ENCODE measurements at places on chromosomes 1 and 21.

DNA sequence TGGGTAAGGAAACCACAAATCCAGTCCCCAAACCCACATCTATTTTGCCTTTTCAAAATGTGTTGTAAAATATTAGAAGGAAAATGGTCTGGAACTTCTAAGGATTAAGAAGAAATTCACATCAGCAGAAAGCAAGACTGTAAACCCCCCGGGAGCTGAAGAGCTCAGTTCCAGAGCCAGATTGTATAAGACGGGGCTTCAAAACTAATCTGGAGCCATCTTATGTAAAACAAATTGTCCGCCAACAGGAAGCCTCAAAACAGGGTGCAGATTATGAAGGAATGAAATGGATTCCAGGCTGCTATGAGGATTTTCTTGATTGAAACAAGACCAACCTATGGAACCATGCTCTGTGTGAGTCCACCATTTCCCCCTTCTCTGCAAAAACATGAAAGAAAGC is 25.1 kb upstream of the HUNK start:
- no peak for DNase-seq

- DNase-seq = no peak
Observed at GRCh38 chr1:118323246-118323645, 138.2 kb upstream of the SPAG17 start.

- DNase-seq = no peak
Observed at GRCh38 chr1:61116421-61116820, 34.1 kb downstream of the NFIA start.

DNA sequence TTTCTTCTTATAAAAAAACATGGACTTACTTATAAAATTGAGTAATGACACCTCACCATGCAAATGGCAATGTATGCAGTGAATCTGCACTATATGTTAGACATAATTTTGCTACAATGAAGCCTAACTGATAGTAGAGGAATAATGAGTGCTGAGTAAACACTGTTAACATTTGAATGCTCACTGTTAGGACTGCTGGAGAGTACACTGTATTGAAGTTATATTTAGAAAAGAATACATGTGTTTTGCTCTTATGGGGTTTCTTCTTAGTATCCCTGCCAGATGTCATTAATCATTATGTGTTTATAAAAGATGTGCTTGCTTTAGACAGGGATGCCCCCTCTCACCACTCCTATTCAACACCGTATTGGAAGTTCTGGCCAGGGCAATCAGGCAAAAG is 111.1 kb upstream of the ZP4 start:
- no peak for DNase-seq

DNA sequence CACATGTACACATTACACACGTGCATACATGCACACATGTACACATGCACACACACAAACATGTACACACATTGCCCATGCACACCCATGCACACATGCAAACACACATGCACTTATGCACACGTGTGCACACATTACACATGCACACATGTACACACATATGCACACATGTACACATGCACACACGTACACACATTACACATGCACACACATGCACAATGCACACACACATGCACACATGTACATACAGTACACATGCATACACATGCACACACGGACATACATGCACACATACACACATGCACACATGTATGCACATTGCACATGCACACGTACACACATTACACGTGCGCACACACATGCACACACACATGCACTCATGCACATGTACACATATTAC is 95.3 kb upstream of the TTC34 start:
- DNase-seq = no peak

- DNase-seq = no peak
Observed at GRCh38 chr1:54953846-54954245, 26.6 kb upstream of the TMEM61 start.

- no peak for DNase-seq
Observed at GRCh38 chr1:229864686-229865230, 202.3 kb upstream of the GALNT2 start.

- DNase-seq = peak; percentile 51
Observed at GRCh38 chr1:117009132-117009531, 7.6 kb downstream of the CD101 start.

DNA sequence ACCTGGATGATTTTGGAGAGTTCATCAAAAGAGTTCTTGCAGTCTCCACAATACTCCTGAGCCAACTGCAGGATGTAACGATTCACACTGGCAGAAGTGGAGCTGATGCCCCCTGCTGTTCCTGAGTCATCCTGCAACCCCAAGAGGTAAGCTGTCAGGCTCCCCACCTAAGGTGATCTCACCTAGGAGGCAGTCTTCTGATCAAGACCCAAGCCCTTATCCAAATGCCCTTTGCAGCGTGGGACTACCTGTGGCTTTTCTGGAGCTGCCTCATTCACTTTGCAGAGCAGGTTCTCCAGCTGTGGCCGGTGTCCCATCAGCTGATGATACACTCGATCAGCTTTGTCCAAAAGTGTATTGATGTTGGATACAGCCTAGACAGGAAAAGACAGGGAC is 96.4 kb downstream of the UBR4 start:
- DNase-seq = peak; percentile 52

GRCh38 chr1:220772846-220773245 is 13.9 kb upstream of the MTARC1 start:
- DNase-seq = no peak

GRCh38 chr21:30620522-30620921 is at the start of gene KRTAP20-4:
Gene KRTAP20-4 (plus strand): TSS chr21:30620627.
- DNase-seq = no peak

DNA sequence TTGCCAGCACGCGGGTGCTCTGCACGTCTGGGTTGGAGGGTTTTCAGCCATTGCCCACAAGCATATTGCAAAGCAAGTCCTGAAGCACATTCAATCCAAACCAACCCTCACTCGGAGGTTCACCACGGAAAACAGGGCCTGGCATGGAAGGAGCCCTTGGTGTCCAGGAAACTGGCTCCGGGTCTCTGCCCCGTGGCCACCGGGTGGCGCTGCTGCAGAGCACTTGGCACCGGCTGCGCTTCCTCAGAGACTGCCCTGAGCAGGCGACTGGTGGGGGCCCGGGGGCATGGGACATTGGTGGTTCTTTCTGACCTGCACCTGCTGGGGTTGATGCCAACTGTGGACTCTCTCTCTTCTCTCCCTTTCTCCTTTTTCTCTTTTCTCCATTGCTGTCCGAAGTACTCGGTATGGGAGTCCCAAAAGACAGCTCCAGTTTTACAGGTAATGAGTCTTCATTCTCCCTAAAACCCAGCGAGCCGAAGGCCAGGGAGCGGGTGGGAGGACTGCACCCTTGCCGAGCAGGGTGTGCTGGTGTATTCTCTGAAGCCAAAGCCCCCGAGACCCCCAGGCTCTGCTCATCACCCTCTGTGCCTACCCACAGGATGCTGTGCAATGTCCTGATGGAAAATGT is 4.1 kb upstream of the KCNAB2 start:
- peak; percentile 87 for DNase-seq

DNA sequence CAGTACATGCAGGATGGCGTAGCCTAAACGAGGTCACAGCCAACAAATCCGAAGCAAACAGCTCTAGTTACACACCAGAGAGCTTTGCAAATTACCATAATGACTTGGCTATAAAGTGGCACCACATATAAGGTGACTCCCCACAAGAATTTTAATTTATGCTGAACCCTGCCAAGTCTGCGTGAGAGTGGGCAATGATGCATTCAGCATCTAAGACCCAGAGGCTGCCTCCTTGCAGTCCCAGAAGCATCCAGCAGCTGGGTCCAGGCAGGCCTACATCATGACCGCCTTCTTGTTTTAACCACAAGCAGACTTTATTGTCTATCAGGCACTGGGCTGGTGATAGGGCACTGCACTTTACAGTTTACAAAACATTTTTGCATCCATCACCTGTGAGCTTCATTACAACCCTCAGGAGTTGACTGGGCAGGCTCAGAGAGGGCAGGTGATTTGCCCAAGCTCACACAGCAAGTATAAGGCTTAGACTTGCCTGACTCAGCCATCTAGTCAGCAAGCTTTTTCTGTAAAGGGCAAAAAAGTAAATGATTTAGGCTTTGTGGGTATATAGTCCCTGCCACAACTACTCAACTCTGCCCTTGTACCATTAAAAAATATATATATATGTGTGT is 134.6 kb downstream of the GLIS1 start:
- DNase-seq = no peak

- no peak for DNase-seq
Observed at GRCh38 chr1:77375990-77376389, 94.2 kb downstream of the AK5 start.

- DNase-seq = peak; percentile 45
Observed at GRCh38 chr1:162367073-162367472, 9.6 kb downstream of the SPATA46 start.

DNA sequence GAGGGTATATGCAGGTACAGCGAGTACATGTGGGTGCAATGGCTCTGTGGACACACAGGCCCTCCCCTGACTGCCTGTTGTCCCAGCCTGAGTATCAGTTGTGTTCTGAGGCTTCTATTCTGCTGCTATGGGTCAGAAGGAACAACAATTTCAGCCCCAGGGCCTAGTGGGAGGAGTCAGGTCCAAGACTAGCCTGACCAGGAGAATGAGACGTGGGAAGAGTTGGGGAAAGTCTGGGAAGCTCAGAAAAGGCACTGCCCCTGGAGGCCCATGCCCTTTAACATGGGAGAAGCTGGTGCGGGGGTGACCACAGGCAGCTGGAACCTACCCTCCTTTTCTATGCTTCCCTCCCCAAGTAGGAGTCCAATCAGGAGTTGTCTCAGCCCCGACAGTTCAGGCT is 7.7 kb downstream of the IGSF8 start:
- no peak for DNase-seq

GRCh38 chr1:85244271-85245061 is 15.0 kb downstream of the C1orf52 start:
- peak; percentile 51 for DNase-seq

- no peak for DNase-seq
Observed at GRCh38 chr1:220410611-220411010, 117.3 kb upstream of the MARK1 start.

- no peak for DNase-seq
Observed at GRCh38 chr21:39010629-39011404, 172.4 kb downstream of the PSMG1 start.

GRCh38 chr1:203624341-203624712 is 2.3 kb upstream of the ATP2B4 start:
- no peak for DNase-seq

DNA sequence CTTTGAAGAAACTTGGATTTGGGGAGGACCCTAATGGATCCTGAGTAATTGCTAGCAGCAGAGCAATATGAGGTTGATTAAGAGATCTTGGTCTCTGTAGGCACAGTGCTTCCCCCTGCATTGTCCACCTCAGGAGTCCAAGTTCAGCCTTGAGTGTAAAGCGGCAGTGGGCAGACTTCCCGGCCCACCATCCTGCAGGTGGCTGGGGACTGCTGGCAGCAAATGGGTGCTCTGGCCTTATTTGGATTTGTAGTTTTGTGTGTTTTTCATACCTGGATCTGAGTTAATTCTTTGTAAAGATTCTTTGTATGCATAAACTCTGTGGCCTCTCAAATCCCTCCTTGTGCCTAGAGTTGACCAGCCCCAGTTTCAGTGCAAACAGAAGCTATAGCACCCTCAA is 7.6 kb downstream of the BARHL2 start:
- DNase-seq = no peak

GRCh38 chr1:5994713-5995621 is 2.7 kb upstream of the NPHP4 start:
- DNase-seq = no peak

GRCh38 chr1:237877631-237878030 is 13.1 kb downstream of the ZP4 start:
- DNase-seq = no peak

- no peak for DNase-seq
Observed at GRCh38 chr1:111956155-111956771, 33.2 kb downstream of the KCND3 start.

DNA sequence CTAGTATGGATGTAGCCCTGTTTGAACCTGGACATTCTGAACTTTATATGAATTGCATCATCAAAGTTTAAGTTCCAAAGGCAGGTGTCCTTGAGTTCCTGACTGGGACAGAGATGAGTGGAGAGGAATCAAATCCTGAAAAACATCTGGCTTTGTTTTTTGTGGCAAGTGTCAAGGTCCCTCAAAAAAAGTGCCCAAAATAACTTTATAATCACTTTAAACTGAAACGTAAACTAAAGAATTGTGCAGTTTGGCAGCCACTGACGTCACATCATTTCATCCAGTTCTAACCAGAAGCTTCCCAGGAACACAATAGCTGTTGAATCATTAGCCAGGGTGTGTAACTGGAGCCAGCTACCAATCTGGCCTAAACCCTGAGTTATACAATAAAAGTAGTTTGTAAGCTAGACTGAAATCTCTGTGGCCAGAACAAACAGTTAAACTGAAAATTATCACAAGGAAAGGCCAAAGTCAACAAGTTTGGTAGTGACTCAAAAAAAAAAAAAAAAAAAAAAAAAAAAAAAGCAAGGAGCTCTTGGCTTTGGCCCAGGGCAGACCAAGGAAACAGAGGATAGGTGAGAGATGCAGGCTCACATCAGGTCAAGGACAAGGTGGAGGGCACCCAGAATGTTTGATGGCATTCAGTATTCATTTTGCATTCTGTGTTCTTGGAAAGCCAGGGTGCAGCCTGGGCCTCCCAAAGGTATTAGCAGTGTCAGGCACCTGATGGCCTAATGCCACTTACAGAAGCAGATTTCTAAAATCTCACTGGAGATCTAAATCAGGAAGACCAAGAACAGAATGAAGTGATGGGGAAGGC is 74.3 kb downstream of the TNFSF18 start:
- DNase-seq = peak; percentile 72

DNA sequence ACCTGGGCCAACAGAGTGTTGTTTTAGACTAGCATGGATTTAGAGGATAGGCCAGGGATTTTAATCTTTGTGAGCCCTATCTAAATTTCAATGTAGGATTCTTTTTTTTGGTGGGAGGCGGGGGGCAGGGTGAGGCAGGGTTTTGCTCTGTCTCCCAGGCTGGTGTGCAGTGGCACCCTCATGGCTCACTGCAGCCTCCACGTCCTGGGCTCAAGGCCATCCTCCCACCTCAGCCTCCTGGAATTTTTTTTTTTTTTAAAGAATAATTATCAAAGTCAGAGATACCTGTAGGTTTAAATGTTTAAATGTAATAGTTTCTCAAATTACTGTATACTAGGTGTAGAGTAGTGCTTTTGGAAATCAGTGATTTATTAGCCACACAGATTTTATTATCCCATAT is 3.4 kb upstream of the MPC2 start:
- no peak for DNase-seq

DNA sequence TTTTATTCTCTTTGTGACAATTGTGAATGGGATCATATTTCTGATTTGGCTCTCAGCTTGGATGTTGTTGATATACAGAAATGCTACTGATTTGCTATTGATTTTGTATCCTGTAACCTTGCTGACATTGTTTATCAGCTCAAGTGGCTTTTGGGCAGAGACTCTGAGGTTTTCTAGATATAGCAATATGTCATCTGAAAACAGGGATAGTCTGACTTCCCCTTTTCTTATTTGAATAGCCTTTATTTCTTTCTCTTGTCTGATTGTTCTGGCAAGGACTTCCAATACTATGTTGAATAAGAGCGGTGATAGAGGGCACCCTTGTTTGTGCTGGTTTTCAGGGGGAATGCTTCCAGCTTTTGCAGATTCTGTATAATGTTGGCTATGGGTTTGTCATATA is 150.8 kb downstream of the FASLG start:
- DNase-seq = no peak

- DNase-seq = peak; percentile 24
Observed at GRCh38 chr1:174165471-174166137, 6.3 kb downstream of the RABGAP1L start.

GRCh38 chr1:164700683-164701082 is 141.7 kb downstream of the PBX1 start:
- no peak for DNase-seq

GRCh38 chr1:231862611-231863010 is 236.0 kb downstream of the DISC1 start:
- no peak for DNase-seq

- DNase-seq = no peak
Observed at GRCh38 chr1:222275729-222276465, 272.0 kb downstream of the HHIPL2 start.

- DNase-seq = no peak
Observed at GRCh38 chr21:39840373-39841097, 26.7 kb upstream of the PCP4 start.
